ENCODE measurements at places on chromosomes 5 and 9.

- DNase-seq, result no peak
Measured at GRCh38 chr5:125581311-125581710, 834.9 kb upstream of the ZNF608 start.

DNA sequence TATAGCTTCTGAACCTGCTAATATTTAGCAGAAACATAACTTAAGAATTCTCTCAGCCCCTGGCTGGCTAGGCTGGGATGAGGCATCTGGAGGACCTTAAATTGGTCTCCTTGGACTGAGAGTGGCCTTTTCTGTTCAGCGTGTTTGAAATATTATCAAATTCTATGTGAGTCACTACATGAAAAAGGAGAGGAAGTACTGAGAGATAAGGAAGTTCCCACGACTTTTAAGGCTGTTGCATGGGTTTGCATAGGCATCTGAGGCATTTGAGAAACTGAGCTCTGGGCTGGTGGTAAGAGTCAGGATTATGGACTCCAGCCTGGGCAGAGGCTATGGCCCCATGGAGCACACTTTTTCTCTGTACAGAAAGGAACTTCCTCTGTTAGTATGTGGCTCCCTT lies 816.2 kb upstream of the GRAMD2B start:
- DNase-seq, result no peak

GRCh38 chr9:19410594-19410993 lies 1.8 kb downstream of the ACER2 start:
- no peak for DNase-seq

DNA sequence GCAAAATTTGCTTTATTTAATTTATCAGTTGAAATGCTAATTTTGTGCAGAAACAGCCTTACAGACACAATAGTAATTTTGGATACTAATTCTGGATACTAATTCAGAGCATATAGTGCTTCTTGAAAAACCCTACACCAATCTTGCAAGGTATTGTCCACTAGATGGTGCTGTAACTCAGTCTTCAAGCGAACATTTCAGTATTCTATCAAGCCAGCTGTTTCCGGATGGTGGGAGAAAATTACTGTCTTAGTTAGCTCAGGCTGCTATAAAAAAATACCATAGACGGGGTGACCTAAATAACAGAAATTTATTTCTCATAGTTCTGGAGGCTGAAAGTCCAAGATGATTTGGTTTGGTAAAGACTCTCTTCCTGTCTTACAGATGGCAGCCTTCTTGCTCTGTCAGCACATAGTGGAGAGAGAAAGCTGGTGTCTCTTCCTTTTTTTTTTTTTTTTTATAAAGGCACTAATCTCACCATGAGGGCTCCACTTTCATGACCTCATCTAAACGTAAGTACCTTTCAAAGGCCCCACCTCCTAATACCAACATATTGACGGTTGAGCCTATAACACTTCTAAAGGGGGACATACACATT lies 1306.5 kb upstream of the CDH9 start:
- DNase-seq, result no peak

GRCh38 chr5:123105864-123106263 lies 16.8 kb downstream of the PRDM6 start:
- no peak for DNase-seq

DNA sequence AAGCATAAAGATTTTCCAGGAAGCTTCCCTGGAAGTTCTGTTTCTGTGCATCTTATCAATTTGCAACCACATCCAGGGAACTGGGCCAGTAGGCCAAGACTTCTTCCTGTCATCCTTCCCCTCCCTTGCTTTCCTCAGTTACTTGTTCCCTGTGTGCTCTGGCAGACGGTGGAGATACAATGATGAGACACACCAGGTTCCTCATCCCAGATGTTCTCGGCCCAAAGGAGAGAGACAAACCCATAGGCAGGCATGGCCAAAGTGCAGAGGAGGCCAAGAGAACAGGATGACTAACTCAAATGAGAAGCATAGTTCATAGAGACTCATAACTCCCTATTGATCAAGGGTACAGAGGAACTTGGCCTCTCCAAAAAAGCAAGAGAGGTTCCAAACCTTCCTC lies 652.6 kb downstream of the CCDC171 start:
- DNase-seq, result no peak

Measured in activated CD8-positive, alpha-beta memory T cell treated with anti-CD3 and anti-CD28 coated beads for 1 hour (primary cell).